Smooth muscle cell of trachea (primary cell): ENCODE measurements at places on chromosomes 12 and 14. TPM values are rescaled to one million over a fixed set of nuclear protein-coding genes. Genes with fewer than 3 reads are reported as not detected.

SRRM4 gene
- under 0.01 TPM in 1 of 2 replicates, not detected in the other for total RNA-seq

GNB3 gene
- total RNA-seq = 1.7 and 2.9 TPM in 2 replicates

BCL11B gene
- total RNA-seq = under 0.01 TPM in 1 of 2 replicates, not detected in the other

ADCY4 gene
- total RNA-seq = 9.6 and 11.7 TPM in 2 replicates

SOAT2 gene
- total RNA-seq = not detected in 2 replicates

CMTM5 gene
- 0.44 and 0.50 TPM in 2 replicates for total RNA-seq

SERPINA10 gene
- total RNA-seq = 0.17 TPM in 1 of 2 replicates, not detected in the other

PARP11 gene
- total RNA-seq = 6.3 and 8.4 TPM in 2 replicates

AKAP3 gene
- total RNA-seq = 2.6 and 3.6 TPM in 2 replicates
